ENCODE measurements at places on chromosomes 13 and 19.

- DNase-seq = no peak
Measured at GRCh38 chr13:35961002-35961401, 170.2 kb downstream of the DCLK1 start.

DNA sequence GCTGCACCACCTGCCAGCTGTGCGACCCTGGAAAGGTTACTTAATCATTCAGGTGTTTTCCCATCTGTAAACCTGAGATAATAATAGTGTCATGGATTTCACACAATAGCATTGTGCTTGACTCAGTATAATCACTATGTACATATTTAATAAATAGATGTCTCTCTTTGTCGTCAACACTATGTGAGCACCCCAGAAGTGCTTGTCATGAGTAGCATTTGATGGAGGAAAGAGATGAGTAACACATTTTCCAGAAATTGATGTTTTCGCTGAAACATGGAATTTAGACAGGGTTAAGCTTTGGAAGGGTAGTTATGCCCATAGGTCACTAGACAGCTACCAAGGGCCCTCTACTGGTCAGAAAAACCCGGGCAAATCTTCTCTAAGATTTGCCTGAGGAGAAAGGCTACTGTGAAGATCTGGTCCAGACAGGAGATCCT, 9.5 kb upstream of the MBNL2 start:
- DNase-seq = no peak

DNA sequence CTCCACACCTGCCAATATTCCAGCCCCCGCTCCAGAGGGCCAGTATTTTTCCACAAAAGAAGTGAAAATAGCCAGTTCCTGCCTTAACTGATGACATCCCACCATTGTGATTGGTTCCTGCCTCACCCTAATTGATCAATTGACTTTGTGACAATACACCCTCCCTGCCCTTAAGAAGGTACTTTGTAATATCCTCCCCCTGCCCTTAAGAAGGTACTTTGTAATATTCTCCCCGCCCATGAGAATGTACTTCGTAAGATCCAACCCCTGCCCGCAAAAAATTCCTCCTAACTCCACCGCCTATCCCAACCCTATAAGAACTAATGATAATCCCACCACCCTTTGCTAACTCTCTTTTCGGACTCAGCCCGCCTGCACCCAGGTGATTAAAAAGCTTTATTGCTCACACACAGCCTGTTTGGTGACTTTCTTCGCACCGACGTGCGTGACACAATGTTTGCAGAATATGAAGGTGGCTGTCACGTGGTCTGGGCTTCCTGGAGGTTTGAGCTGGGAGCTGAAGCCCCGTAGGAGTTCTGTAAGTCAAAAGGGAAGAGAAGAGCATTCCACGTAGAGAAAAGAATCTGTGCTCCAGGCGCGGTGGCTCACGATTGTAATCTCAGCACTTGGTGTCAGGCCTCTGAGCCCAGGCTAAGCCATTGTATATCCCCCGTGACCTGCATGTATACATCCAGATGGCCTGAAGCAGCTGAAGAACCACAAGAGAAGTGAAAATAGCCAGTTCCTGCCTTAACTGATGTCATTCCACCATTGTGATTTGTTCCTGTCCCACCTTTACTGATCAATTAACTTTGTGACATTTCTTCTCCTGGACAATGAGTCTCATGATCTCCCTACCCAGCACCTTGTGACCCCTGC, 6.2 kb upstream of the FUT3 start:
- DNase-seq = no peak

- DNase-seq = no peak
Measured at GRCh38 chr19:18291590-18292461, 10.4 kb upstream of the JUND start.

Data from activated naive CD8-positive, alpha-beta T cell treated with anti-CD3 and anti-CD28 coated beads, Interleukin-2, amount 50 U/mL, for 16 hours (primary cell).